ENCODE measurements at places on chromosomes 1 and 21. TPM values are rescaled to one million over a fixed set of nuclear protein-coding genes. Genes with fewer than 3 reads are reported as not detected.

GRCh38 chr1:60742339-60742738, 340.0 kb upstream of the NFIA start:
- no peak overlapping the region for H3K27ac ChIP-seq
- no peaks in the 10 kb centered on the region for H3K4me1 ChIP-seq
- H3K4me3 ChIP-seq, result no peak overlapping the region
- H3K36me3 ChIP-seq, result no peaks in the 10 kb centered on the region
- no peak for DNase-seq

- peak; percentile 35 for DNase-seq
- H3K4me1 ChIP-seq, result no peaks in the 10 kb centered on the region
- H3K27ac ChIP-seq, result no peak overlapping the region
- no peak overlapping the region for H3K4me3 ChIP-seq
- no peaks in the 10 kb centered on the region for H3K27me3 ChIP-seq
Observed at GRCh38 chr1:34597877-34598514, 156.9 kb upstream of the GJB5 start.

GRCh38 chr1:66168467-66168887, 365.5 kb upstream of the SGIP1 start:
- H3K36me3 ChIP-seq, result no peaks in the 10 kb centered on the region
- no peak overlapping the region for H3K4me3 ChIP-seq
- no peaks in the 10 kb centered on the region for H3K4me1 ChIP-seq

DNA sequence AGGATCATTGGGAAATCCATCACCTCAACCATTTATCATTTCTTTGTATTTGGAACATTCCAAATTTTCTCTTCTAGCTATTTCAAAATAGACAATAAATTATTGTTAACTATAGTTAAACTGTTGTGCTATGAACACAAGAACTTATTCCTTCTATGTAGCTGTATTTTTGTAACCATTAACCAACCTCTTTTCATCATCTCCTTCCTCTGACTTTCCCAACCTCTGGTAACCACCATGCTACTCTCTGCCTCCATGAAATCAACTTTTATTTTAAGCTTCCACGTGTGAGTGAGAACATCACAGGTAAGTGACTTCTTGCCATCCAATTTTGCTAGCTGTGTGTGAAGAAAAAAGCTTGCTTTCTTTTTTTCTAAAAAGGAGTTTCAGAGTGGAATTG, 418 bp downstream of the IFI44L start:
- no peaks in the 10 kb centered on the region for H3K36me3 ChIP-seq
- no peaks in the 10 kb centered on the region for H3K27me3 ChIP-seq
- DNase-seq, result no peak
- peak overlapping the region; percentile 28 for H3K27ac ChIP-seq

DNA sequence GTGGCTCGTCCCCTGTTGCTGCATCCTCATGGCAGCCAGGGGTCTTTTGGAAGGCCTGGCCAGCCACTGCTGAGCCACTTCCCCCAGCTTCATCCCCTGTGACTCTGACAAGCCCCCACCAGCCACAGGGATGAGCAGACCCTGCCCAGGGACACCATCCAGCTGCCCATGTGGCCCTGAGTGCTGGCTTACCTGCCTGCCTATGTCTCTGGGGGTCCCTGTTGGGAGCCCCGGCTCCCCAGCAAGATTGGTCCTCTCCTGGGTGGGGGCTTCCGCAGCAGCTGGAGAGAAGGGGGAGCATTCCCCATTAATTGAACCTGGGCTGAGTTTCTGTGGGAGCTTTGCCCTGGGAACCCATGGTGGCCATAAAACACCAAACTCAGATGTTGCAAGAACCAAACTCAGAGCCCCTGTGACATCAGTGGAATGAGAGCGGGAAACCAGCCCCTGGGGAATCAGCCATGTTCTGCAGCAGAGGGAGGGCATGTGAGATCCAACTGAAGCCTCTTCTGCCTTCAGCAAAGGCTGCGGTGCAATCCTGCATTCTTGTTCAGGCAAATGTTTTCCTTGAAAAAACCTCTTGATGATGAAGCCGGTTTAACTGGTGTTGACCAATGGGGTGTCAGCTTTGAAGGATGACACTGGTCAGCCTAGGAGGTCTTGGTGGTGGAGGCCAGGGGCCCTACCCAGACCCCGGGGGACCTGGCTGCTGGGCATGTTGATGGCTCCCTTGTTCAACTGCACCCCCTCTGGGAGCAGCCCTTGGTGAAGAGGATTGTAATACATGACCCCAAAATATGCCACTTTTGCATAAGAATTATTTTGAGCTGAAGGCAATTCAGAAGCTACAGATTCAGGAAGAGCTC, 28.3 kb upstream of the COL18A1 start:
- H3K4me1 ChIP-seq, result no peaks in the 10 kb centered on the region
- H3K27me3 ChIP-seq, result no peaks in the 10 kb centered on the region
- H3K4me3 ChIP-seq, result no peak overlapping the region
- no peak for DNase-seq
- H3K27ac ChIP-seq, result no peak overlapping the region
- no peaks in the 10 kb centered on the region for H3K36me3 ChIP-seq

DNA sequence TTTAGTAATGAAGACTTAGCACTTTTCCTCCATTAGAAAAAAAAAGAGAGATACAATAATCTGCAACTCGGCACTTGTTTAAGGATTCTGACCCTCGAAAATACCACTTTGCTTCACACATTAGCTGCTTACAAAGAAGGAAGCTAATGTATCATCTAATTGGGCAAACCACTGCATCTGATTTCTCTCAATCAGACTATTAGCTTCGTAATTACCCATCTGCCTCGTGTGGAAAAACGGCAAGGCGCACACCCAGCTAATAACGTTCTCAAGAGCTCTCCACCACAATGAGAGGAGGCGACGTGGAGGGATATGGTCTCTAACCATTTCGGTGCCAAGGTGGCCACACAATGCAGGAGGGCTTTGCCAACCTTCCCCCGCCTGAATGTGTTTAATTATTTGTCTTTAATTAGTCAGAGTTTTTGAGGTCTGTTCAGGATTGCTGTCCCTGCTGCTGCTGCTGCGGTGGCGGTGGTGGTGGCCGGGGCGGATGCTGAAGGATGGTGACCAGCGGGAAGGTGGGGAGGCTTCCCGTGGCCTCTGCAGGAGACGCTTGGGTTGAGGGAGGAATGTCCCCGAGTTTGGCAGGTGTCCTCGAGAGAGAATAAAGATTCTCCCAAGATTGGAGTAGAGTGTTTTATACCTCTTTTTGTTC, 374.5 kb downstream of the RPS6KC1 start:
- no peaks in the 10 kb centered on the region for H3K4me1 ChIP-seq
- H3K27me3 ChIP-seq, result no peaks in the 10 kb centered on the region
- H3K27ac ChIP-seq, result no peak overlapping the region
- H3K4me3 ChIP-seq, result no peak overlapping the region
- H3K36me3 ChIP-seq, result no peaks in the 10 kb centered on the region
- DNase-seq, result no peak

- H3K27ac ChIP-seq, result no peak overlapping the region
- DNase-seq, result no peak
- H3K36me3 ChIP-seq, result no peaks in the 10 kb centered on the region
- H3K4me3 ChIP-seq, result no peak overlapping the region
- no peaks in the 10 kb centered on the region for H3K27me3 ChIP-seq
- H3K4me1 ChIP-seq, result no peaks in the 10 kb centered on the region
Observed at GRCh38 chr21:41741253-41742072, 25.4 kb downstream of the RIPK4 start.

GRCh38 chr1:197774466-197775281, 606 bp downstream of the DENND1B start:
- peak overlapping the region; percentile 55 for H3K4me3 ChIP-seq
- peak; percentile 72 for DNase-seq
- H3K27me3 ChIP-seq, result no peaks in the 10 kb centered on the region
- peak overlapping the region; percentile 86 for H3K27ac ChIP-seq
- H3K4me1 ChIP-seq, result peaks cover 47% of the 10 kb centered on the region

- no peak overlapping the region for H3K27ac ChIP-seq
- H3K4me3 ChIP-seq, result no peak overlapping the region
- H3K27me3 ChIP-seq, result no peaks in the 10 kb centered on the region
- no peaks in the 10 kb centered on the region for H3K36me3 ChIP-seq
- peaks cover 33% of the 10 kb centered on the region for H3K4me1 ChIP-seq
Observed at GRCh38 chr1:41535716-41536115, 51.2 kb upstream of the EDN2 start.

- H3K27ac ChIP-seq, result no peak overlapping the region
- no peak overlapping the region for H3K4me3 ChIP-seq
- DNase-seq, result no peak
Observed at GRCh38 chr21:27721675-27722074, 754.8 kb upstream of the ADAMTS5 start.

DNA sequence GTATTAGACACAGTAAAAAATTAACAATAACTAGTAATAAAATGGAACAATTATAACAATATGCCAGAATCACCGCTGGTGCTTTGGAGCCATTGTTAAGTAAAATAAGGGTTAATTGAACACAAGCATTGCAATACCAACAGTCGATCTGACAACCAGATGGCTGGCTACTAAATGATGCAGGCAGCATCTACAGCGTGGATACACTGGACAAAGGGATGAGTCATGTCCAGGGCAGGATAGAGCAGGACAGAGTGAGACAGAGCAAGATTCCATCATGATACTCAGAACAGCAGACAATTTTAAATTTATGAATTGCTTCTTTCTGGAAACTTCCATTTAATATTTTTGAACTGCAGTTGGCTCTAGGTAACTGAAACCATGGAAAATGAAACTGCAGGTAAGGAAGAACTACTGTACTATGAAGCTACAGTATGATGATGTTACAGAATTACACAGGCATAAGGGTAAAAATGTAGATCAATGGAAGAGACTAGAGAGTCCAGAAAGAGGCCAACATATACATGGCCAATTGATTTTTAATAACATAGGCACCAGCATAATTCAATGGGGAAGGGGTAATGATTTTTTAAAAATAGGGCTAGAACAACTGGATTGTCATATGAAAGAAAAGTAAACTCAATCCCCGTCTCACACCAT, 168.7 kb downstream of the RRAGC start:
- no peak overlapping the region for H3K27ac ChIP-seq
- no peaks in the 10 kb centered on the region for H3K4me1 ChIP-seq

DNA sequence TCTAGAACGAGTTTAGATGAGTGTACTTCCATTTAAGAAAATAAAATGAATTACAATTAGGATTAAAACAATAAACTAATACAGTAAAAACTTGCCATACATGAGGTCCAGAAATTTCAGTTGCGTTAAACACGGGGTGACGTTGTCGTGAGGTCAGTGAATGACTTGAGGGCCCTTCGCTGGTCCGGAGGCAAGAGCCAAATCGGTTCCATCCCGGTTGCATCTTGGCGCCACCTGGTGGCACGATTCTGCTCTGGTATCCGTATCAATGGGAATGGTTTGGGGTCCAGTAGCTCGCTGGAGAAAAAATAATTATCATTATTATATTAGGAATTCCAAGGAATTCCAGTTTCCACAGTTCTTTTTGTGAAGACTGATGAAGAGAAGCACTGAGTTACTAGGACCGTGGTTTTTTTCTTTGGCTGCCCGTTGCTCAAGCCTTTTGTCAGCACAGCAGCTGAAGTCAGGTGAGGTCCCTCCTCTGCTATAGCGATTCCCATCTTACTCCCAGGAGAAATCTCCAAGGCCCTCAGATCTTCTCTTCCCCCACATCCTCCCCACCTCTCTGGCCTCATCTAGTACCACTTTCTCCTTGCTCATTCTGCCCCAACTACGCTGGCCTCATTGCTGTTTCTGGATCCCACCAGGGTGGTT, 161.4 kb downstream of the SLC35F3 start:
- H3K27me3 ChIP-seq, result no peaks in the 10 kb centered on the region
- H3K4me3 ChIP-seq, result no peak overlapping the region
- no peaks in the 10 kb centered on the region for H3K36me3 ChIP-seq
- no peak overlapping the region for H3K27ac ChIP-seq

GRCh38 chr1:107653005-107653404, 312.0 kb downstream of the VAV3 start:
- H3K27ac ChIP-seq, result no peak overlapping the region
- no peak for DNase-seq
- H3K27me3 ChIP-seq, result no peaks in the 10 kb centered on the region
- H3K36me3 ChIP-seq, result no peaks in the 10 kb centered on the region
- H3K4me1 ChIP-seq, result no peaks in the 10 kb centered on the region
- no peak overlapping the region for H3K4me3 ChIP-seq

DNA sequence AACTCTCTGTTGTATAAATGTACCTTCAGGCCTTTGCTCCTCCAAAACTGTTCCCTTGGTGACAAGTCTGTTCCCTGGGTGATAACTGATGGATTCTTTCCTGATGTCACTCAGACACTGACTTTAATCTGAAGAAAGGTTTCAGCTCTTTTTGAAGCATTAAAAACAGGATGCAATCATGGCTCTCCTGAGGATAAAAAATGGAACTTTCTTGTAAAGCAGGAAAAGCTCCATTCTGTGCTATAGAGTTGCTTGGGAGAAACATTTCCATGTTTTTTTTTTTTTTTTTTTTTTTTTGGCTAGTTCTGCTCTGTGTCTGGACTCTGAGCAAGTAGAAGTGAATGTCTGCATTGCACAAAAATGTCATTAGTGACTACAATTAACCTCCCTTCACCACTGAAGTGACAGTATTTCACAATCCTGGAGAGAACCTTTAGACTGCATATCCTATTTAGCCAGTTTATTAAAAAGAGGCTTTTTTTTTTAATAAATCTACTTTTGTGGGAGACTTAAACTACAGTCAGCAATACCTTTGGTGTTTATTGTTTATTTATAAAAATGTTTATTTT, 101.7 kb upstream of the PRMT6 start:
- no peak for DNase-seq
- H3K27me3 ChIP-seq, result no peaks in the 10 kb centered on the region
- no peaks in the 10 kb centered on the region for H3K36me3 ChIP-seq
- H3K4me1 ChIP-seq, result no peaks in the 10 kb centered on the region

DNA sequence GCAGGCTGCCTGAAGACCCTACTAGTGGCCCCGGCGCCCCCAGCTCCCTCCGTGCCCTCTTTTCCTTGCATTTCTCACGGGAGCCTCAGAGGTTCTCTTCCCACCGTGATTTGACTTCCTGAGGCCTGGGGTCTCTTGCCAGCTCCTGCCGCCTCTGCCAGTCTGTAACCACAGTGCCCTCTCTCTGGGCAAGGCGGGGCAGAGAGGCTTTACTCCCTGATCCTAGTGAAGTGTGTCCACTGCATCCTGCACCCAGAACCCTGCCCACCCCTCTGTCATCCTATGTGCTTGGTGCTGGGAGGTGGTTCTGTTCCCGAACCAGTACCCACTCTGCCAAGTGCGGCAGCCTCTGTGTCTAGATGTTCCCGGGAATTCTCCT, 2.4 kb downstream of the ESPN start:
- H3K36me3 ChIP-seq, result no peaks in the 10 kb centered on the region
- H3K27me3 ChIP-seq, result peaks cover 11% of the 10 kb centered on the region
- no peak overlapping the region for H3K4me3 ChIP-seq
- peaks cover 24% of the 10 kb centered on the region for H3K4me1 ChIP-seq

OR2L2 gene
- polyA plus RNA-seq, result 0.72 TPM

LCE1F gene
- not detected for polyA plus RNA-seq

STXBP3 gene
- 28.4 TPM for polyA plus RNA-seq

AMPD2 gene
- polyA plus RNA-seq, result 147 TPM
